MV-4-11 (cell line): ENCODE measurements at places on chromosomes 7 and 10.

GRCh38 chr10:82916941-82917340, 1041.9 kb downstream of the NRG3 start:
- DNase-seq, result no peak

- no peak for DNase-seq
Measured at GRCh38 chr7:37352974-37353948, 95.4 kb downstream of the ELMO1 start.

DNA sequence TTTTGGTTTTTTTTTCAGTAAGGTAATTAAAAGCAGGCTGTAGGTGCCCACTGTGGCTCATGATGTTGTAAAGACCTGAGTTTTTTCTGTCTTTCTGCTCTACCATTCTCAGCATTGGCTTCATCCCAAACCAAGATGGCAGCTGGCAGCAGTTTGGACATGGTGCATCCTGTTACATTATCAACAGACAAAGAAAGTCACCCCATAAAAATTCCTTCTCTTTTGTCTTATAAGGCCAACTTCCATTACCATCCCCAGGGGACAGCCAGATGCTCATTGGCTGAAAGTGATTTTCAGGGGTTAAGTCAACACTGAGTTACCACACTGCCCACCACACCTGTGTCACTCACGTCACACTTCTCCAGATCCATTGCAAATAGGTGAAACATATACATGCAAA, 558.4 kb downstream of the SDK1 start:
- DNase-seq, result no peak

GRCh38 chr7:78175330-78176100, 376.9 kb downstream of the PHTF2 start:
- DNase-seq, result no peak

- no peak for DNase-seq
Measured at GRCh38 chr7:98877692-98878364, 504 bp upstream of the TRRAP start.

GRCh38 chr7:66265566-66265965, 60.4 kb downstream of the TPST1 start:
- DNase-seq, result peak; percentile 48

- DNase-seq, result peak; percentile 24
Measured at GRCh38 chr7:139321071-139321745, 19.9 kb upstream of the FMC1 start.

DNA sequence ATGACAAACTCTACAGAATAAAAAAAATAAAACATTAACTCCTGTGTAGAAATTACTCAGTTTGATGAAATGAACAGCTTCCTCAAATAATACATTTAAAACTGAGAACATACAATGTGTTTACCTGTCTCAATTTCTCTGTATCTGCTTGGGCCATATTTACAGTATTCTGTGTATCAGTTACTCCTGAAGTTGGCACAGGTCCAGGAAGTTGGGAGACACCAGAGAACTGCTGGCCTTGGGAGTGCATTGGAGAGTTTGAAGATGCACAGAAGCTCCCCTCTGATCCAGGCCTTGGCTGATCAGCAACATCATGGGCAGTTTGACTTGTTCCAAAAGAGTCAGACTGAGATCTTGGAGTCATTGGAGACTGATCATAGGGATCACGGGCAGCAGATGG, 155.1 kb downstream of the GALNT11 start:
- no peak for DNase-seq

GRCh38 chr7:103964269-103964668, 25.2 kb downstream of the RELN start:
- no peak for DNase-seq

- DNase-seq, result no peak
Measured at GRCh38 chr7:148348466-148348865, 242.1 kb upstream of the C7orf33 start.

DNA sequence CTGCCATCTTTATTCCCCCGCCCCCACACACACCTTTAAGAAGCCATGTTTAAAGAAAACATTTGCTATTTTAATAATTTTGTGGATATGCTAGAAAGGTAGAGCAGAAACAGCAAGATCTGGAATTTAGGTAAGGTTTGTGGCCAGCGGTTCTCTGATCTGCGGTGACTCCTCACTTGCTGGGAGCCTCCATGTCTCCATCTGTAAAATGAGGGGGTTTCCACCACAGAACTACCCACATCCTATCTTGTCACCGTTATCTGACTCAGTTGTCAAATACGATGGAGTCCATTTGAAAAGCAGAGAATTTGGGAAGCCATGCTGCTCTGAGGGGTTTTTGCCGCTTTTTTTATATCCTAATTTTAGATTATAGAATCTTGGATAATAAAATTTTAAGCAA, 23.3 kb downstream of the MACC1 start:
- no peak for DNase-seq

DNA sequence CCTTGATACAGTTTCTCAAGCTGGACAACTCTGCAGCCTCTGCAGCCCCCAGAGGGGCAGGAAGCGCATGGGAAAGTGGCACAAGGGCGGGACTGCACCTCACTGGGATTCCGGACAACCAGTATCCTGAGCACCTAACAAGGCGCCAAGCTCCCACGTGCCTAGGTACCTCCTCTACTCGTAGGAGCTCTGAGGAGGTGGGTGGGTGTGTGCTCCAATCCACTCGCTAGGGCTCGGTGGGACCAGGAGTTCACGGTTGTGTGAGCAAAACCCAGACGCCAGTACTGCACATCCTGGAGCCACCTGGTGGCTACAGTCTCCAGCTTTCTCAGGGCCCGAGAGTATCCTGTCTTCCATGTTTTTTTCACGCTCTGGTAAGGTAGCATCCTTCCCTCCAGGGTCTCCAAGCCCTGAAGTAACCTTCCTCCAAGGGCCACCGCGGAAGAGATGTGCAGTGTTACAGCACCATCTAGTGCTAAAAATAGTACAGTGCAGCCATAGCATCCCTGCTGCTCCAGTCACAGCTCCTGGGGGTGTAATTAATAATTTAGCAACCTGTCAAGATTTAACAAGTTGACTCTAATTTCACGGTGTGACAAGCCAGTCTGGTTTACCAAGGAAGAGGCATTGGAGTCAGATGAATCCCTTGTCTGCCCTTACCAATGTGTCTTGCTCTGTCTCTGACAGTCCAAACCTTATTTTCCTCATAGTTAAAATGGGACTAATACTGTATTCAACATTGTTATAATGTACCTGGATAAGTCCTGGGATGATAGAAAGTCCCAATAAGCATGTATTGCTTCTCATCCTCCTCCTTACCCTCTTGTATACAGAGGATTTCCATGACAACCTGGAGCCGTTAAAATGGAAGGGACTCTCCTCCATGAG, 70.4 kb downstream of the HERPUD2 start:
- DNase-seq, result peak; percentile 9

GRCh38 chr10:30345611-30346010, 3.5 kb downstream of the MTPAP start:
- DNase-seq, result no peak

- DNase-seq, result no peak
Measured at GRCh38 chr10:126749015-126749655, 78.6 kb upstream of the C10orf90 start.

GRCh38 chr10:128500642-128501041, 374.4 kb upstream of the MKI67 start:
- no peak for DNase-seq

GRCh38 chr10:117320050-117320665, 55.1 kb downstream of the PDZD8 start:
- no peak for DNase-seq

GRCh38 chr7:128672927-128673517, 930 bp downstream of the GARIN1A start:
- no peak for DNase-seq

GRCh38 chr10:119859420-119860258, 13.0 kb downstream of the MCMBP start:
- DNase-seq, result peak; percentile 37

- DNase-seq, result no peak
Measured at GRCh38 chr10:121134711-121135110, 283.5 kb downstream of the WDR11 start.

DNA sequence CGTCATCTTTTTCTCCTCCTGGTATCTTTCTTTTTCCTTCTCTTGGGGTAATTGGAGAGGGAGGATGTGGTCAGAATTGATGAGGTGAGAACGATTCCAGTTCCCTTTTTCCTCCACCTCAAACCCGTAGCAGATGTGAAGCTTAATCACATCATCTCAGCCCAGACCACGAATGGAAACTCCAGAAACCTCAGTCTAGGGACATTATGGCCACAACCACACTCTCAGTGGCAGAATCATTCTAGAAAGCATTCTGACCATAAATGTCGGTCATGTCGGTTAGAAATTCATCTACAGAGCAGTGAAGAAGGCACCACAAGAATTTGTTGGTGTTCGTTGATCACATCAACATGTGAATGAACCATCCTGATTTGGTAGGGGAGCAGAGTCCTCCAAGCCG, 78.7 kb downstream of the GATA3 start:
- DNase-seq, result peak; percentile 93

DNA sequence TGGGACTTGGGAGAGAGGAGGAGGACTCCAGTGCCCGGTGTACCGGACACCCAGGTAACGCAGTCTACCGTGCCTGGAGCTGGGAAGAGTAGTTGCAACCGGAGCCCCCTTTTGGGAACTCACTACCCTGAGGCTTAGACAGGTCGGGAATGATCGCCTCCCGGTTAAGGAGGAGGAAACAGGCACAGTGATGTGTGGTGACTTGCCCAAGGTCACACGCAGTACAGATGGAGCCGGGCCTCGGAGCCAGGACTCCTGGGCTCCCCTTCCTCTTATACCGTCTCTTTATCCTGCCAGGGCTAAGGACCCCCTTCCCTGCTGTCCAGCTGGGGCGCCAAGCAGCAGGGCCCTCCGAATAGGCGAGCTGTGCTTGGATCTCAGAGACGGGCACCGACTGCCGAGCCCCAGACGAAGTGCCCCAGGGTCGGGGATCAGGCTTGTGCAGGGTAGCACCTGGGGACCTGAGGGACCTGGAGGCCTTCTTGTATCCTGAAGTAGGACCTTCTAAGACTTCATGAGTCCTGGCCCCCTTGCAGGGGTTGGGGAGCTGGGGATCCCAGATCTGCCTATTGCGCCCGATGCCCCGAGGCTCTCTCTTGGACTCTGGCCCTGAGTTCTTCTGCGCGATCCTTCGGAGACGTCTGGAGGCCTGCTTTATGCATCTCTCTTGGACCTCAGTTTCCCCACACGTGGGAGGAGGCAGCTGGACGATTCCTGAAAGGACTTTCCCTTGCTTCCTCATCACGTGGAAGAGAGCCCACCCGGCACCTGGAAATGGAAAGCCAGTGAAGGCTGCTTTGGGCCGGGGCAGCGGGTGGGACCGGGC, 767 bp upstream of the CYP26A1 start:
- DNase-seq, result no peak

GRCh38 chr10:27908231-27908630, 90.6 kb downstream of the ODAD2 start:
- DNase-seq, result no peak

DNA sequence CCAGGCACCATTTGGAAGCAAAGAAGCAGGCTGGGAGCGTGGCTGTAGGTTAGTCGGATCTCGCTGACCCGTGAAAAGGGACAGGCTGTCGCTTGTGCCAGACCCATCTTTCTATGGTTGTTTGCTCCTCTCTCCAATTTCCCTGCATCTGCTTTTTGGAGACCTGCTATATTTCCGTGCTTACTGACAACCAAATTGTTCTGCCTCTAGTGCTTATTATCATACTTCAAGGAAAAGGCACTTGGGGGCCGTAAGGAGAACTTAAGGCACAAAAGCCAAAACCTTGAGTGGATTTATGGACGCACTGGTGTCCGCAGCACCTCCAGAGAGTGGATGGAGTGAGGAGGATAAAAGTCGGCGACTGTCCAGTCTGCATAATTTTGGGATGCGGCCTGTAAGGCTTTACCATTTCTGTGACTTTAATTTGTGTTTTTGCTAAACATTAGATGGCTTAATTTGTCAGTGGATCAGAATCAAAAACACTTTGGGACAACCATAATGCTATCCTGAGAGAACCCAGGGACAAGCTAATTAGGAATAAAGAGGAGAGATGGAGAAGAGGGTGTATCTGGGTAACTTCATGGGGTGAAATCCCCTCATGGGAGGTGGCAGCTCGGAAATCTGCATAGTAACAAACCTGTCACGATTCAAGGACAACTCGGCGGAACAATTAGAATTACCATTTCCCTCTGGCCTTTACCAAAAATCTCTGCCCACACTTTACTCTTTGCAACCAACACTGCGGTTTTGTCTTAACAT, 206.7 kb downstream of the HDAC9 start:
- no peak for DNase-seq

- DNase-seq, result no peak
Measured at GRCh38 chr10:124732931-124733570, 11.1 kb downstream of the FAM53B start.

DNA sequence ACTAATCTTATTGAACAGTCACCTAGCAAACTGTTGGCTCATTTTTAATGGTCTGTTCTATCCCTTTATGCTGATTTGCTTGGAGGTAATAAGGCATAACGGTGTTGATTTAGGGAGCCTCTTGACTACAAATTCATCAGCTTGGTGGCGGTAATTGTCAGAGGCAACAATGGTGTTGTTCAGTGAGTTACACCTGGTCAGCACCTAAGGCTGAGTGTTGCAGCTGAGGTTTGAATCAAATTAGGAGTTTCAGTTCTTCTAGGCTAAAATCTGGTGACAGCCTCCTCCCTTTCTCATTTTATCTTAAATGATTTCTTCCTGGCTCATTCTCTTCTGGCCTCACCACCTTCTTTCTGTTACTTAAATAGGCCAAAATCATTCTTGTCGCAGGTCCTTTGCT, 42.3 kb upstream of the SP8 start:
- no peak for DNase-seq

DNA sequence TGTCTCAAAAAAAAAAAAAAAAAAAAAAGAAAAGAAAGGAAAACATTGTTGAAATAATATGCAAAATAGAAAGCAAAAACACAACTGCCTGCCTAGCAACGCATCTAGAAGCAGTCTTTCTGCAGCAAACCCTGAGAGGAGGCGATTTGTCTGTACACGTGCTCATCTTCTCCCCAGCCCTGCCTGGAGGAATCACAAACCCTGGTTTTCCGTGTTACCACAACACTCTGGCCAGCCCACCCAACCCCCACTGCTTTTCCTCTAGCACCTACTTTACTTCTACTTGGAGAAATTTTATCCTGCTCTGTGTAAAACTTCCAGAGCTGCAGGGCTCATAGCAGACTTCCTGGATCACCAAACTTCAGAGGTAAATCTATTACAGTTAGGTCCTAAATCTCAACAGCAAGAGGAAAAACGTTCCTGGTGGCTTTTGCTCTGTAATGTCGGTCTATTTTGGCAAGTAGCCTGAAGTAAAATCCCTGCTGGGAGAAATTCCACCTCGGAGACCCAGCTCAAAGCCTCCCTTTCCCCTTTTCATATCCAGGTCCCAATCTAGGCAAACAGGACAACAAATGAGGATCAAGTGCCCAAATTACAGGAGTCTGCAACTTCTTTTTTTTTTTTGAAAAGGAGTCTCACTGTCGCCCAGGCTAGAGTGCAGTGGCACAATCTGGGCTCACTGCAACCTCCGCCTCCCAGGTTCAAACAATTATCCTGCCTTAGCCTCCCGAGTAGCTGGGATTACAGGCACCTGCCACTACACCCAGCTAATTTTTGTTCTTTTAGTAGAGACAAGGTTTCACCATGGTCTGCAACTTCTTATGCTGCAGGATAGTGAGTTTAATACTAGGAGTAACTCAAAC, 91.6 kb downstream of the DNMBP start:
- no peak for DNase-seq
